Femur (tissue), 1 donor: ENCODE measurements at places on chromosomes 3 and 15.

DNA sequence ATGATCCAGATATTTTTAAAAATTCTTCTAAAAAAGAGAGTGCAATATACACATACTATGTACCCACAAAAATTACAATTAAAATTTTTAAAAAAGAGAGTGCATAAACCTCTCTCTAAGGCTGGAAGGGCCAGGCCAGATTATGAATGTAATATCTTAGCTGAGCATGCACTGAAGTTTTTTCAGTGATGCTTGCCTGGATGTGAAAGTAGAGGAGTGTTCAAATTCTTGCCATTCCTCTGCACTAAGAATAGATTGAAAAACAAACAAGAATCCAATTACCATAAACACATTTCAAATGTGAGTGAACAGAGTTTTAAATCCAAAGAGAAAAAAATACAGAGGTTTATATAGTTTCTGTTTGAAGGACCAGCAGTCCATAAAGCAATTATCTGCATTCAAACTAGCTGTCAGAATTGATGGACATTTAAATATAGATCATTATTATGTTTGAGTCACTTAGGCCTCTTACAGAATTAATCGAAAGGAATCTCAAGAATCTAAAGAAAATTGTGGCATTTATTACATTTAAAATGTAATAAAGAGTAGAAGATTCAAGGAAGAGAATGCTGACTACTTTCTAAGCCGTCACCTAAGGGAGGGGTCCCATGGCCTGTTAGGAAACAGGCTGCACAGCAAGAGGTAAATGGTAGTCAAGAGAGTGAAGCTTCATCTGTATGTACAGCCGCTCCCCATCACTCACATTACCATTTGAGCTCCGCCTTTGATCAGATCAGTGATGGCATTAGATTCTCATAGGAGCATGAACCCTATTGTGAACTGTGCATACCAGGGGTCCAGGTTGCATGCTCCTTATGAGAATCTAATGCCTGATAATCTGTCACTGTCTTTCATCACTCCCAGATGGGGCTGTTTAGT, 159.3 kb upstream of the MDFIC2 start:
- no peak for DNase-seq

DNA sequence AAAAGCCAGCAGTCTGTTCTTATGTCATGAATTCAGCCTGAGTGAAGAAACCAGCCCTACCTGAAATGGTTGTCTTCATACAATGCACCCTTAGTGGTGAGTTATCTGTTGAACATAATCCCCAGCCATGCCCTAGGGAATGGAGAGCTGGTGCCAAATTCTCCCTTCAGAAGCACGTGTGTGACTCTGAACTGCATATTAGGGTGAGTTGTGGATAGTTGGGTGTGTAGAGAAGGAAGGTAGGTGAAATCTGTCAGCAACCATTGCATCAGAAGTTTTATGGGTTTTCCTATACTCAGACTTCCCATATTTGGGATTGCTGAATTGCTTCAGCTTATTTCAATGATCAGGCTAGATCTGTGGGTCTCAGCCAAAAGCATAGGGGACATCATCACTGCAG, 46.5 kb upstream of the TP63 start:
- DNase-seq = no peak

DNA sequence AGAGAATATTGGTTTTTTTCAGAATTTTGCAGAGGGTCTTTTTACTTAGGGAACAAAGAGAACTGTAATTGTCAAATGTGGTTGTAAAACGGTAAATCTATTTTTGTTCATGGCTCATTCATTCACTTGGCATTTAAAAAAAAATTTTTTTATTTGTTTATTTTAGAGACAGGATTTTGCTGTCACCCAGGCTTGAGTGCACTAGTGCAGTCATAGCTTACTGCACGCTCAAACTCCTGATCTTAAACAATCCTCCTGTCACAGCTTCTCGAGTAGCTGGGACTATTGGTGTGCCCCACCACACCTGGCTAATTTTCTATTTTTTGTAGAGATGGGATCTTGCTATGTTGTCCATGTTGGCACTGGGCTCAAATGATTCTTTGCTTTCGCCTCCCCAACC, 301.8 kb downstream of the LPP start:
- no peak for DNase-seq

DNA sequence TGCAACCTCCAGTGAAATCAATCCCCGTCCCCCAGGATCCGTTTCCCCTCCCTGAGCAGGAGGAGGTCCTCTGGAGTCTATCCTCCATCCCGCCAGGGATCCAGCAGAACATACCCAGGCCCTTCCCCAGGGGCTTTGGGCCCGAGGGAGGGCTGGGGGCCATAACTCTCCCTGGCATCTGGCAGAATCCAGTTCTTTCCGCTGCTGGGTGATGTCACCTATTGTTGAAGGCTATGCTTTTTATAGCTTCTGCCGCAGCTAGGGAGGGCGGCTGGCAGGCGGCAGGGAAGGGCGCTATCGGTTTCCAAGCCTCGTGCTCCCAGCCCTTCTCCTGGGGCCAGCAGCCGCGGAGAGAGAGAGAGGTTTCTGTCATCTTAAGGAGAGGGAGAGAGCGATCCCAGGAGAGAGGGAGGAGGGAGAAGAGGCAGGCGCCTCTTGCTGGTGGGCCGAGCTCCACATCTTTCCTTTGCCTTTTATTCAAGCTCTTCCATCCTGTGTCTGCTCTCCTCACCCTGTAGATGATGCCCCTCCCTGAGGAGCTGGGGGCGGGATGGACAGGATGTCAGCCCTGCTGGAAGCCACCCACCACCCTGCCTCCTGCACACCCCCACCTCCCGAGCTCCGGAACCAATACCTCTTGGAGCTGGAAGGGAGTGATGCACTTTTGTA, 120.1 kb downstream of the ANP32A start:
- DNase-seq = peak; percentile 83

DNA sequence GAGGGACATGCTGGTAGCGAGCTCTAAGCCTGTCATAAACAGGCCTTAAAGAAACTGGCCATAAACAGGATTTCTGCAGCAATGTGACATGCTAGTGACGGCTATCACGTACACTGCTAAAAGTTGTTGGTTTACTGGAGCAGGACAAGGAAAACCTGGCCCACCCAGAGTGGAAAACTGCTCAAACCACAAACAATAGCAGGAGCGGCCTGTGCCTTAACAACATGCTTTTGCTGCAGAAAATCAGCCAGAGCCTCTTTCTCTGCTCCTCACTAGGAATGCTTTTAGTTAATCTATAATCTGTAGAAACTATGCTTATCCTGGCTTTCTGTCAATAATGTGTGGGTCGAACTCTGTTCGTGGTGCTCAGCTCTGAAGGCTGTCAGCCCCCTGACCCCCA, 202.9 kb upstream of the UBE3A start:
- DNase-seq = no peak

DNA sequence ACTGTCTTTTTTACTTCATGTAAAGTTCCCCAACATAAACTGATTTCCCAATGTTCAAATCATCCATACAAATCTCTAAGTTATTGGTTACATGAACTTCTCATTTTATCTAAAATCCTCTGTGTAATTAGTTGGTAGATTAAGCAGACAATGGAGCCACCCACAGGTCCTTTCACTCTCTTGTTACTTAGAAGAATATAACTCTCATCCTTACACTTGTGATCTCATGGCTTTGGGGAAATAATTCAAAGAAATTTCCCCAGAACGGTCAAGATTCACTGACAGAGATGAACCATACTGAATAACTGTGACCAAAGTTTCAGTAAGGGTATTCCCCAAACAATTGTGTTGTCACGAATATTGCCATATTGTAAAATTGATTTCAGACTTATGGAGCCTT, 1102.6 kb upstream of the EPHA6 start:
- DNase-seq = no peak

- no peak for DNase-seq
Observed at GRCh38 chr3:69004138-69004537, 9.3 kb downstream of the EOGT start.

DNA sequence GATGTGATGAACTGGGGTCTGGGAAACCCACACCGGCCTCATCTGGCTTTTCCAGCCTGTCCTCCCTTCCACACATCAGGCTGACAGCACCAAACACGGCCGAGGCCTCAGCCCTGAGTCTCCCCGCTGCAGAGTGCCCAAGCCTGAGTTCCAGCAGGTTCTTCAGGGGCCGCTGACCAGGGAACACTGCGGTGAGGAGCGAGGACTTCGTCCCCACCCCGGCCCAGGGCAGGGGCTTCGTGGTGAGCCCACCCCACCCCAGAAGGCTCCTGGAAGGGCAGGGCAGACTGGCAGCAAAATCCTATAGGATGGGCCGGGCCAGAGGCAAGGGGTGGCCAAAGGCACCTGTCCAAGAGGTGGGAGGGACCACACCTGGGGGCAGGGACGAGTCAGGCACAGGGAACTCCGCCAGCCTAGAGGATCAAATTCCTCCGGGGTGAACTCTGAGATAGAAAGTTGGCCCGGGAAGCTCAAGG, at the start of gene SLC51A:
SLC51A (plus strand) TSS at position 446 of the 476 bp plus-strand sequence. CDS start 179 bp downstream, outside the sequence.
- DNase-seq = no peak

DNA sequence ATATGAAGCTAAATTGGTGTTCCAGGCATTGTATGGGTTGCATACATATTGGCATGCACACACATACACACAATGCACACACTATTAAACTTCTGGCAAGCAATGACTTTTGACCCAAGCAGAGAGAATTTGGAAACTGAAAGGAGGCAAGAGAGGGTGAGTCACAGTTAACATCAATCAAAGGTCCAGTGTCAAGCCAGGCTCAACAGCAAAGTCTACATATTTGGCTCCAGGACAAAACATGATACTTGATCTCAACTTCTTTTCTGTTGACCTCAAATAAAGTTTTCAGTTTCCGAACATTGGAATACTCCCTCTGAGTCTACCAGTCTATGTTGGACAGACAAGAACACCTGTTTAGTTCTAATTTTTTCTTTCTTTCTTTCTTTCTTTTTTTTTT, 28.3 kb downstream of the IL12A start:
- DNase-seq = no peak

- DNase-seq = no peak
Observed at GRCh38 chr15:58103482-58103881, 34.7 kb upstream of the AQP9 start.

DNA sequence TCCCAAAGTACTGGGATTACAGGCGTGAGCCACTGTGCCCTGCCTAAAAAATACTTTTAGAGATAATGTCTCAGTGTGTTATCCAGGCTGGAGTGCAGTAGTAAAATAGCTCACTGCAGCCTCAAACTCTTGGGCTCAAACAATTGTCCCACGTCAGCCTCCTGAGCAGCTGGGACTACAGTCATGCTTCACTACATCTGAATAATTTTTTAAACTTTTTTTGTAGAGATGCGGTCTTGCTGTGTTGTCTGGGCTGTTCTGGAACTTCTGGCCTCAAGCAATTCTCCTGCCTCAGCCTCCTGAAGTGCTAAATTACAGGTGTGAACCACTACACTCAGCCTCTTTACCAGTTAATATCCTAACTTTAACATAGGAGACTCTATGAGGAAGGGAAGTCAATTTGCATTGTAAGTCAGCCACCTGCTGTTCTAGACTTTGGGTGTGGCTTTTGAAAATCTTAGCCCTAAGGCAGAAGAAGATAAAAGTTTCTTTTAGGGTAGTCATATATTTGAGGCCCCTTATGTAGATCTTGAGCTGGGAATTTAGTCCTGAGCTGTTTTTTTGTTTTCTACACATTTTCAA, 78.2 kb upstream of the RASGRP1 start:
- DNase-seq = no peak

GRCh38 chr15:33440900-33441299, 130.1 kb downstream of the RYR3 start:
- no peak for DNase-seq

GRCh38 chr3:89617706-89618105, 510.3 kb downstream of the EPHA3 start:
- DNase-seq = no peak

- DNase-seq = peak; percentile 80
Observed at GRCh38 chr3:12957339-12957738, 115.9 kb downstream of the IQSEC1 start.

DNA sequence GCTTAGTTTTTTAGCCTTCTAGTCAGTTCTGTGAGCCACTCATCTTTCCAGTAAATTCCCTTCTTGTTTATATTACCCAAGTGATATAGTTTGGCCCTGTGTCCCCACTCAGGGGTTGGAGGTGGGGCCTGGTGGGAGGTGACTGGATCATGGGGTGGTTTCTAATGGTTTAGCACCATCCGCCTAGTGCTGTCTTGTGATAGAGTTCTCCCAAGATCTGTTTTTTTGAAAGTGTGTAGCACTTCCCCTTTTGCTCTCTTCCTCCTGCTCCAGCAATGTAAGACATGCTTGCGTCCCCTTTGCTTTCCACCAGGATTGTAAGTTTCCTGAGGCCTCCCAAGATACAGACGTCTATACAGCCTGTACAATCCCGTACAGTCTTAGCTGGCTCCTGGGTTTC, 53.7 kb upstream of the INO80 start:
- DNase-seq = no peak

GRCh38 chr3:171228240-171228639, 201.7 kb upstream of the SLC2A2 start:
- no peak for DNase-seq

DNA sequence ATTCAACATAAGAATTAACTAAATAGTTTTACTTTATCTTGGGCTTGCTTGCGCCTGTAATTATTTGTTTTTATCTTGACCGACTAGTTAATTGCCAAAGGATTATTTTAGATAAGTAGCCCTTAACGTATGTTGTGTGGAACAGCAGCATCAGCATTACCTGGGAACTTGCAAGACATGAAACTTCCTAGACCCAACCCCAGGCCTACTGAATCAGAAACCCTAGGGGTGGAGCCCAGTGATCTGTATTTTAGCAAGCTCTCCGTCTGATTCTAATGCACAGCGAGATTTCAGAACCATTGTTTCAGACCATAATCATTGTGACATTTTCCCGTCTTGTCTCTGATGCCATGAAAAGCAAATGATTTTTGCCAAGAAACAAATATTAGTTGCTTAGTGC, 31.1 kb downstream of the FILIP1L start:
- DNase-seq = no peak

DNA sequence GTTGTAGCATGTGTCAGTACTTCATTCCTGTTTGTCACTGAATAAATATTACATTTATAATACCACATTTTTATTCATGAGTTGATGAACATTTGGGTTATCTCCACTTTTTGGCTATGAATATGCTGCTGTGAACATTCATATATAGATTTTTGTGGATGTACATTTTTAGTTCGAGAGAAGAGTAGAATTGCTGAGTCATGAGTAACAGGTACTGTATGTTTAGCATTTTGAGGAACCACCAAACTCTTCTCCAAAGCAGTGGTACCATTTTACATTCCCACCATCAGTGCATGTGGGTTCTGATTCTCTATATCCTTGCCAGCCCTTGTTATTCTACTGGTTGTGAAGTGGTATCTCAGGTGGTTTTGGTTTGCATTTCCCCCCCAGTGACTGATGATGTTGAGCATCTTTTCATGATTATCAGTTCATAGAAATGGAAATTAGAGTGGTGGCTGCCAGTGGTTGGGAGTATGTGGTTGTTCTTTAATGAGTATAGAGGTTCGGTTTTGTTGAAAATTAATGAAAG, 59.6 kb downstream of the CCDC66 start:
- no peak for DNase-seq

DNA sequence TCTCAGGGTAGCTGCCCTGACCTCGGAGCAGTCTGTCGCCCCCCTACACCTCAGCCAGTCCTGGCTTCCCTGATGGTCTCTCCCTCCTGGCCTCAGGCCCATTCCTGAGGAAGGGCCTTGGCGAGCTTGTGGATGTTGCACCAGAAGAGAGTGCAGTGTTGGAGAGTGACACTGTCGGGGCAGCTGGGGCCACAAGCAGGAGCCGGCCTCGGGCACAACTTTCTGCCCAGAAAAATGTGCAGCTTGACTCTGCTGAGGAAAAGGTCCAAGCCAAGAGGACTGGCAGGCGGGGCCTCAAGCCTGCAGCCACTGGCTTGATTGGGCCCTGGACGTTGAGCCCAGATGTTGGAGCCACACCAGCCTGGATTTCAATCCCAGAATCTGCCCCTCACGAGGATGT, 12.8 kb downstream of the HEMK1 start:
- no peak for DNase-seq

- no peak for DNase-seq
Observed at GRCh38 chr15:37616215-37616614, 318.2 kb upstream of the TMCO5A start.
